Fibroblast of mammary gland (primary cell): ENCODE measurements at places on chromosomes 1 and 21.

DNA sequence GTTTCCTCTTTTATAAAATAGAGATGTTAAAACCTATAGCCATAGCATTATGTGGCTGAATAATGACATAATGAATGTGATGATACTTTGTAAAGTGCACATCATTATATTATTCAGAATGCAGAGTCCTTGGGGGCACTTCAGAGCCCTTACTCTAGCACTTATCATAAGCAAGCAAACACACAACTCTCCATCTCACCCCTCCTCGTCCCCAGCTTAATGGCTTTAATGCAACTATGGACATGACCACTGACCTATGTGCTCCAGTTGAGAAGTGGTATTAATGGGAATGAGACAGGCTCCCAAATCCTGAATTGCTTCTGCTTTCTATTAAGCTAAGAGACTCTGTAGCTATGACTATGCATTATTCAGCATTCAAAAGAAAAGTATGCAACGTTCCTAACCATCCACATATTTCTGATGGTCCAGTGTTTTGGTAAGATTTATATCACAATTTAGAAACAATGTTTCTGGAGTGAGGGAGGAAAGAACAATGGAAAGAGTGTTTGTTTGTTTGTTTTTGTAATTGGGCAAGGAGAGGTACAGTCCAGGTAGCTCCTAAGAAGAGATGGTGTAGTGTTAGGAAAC lies 194.0 kb upstream of the PLXNA2 start:
- DNase-seq, result no peak

GRCh38 chr1:45375104-45376090 lies 35.2 kb upstream of the MUTYH start:
- DNase-seq, result no peak

GRCh38 chr21:15741510-15741909 lies 11.7 kb downstream of the USP25 start:
- DNase-seq, result peak; percentile 70

DNA sequence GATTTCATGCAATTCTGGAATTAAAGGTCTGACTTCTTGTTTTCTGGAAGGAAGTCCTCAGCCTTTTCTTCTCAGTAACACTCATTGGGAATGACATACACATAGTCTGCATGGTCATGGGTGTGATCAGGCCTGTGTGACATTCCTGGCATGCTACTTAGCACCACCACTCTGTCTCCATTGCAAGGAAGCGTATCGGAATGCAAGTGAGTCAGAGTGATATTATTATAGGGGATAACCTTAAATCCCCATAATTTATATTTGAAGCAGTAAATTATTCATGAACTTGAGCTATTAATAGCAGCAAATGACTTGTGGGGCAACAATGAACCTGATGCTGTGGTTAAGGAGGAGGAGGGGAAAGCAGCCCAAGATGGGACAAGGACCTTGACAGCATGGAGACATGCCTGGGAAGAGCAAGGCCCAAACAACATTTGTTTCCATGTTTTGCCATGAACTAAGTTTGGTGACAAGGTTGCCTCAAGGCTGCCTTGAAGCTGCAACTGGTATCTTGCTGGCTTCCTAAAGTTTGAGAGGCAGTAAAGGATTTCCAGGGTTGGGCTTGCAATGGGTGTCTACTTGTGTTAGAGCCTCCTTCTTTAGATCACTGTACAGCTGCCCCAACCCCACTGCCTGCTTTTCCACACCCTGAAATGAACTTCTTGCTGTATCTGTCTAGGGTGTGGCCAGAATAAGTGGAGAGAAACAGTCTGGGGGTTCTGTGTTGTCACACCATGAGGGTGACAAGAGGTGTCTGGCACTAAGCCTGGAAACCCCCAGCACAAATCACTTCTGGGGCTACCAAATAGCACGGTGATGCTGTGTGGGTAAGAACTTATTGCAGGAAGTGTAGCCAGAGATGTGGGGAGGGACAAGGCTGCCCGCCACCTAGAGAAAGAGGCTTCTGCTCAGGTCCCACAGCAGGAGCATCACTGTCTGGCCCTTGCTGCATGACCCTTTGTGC lies 4.6 kb downstream of the MAB21L3 start:
- DNase-seq, result peak; percentile 69

- DNase-seq, result peak; percentile 34
Observed at GRCh38 chr1:162485236-162485635, 12.4 kb upstream of the UHMK1 start.
